ENCODE measurements at places on chromosomes 12 and 14.

GRCh38 chr14:92651106-92651757 lies 97.2 kb downstream of the LGMN start:
- no peak for DNase-seq

DNA sequence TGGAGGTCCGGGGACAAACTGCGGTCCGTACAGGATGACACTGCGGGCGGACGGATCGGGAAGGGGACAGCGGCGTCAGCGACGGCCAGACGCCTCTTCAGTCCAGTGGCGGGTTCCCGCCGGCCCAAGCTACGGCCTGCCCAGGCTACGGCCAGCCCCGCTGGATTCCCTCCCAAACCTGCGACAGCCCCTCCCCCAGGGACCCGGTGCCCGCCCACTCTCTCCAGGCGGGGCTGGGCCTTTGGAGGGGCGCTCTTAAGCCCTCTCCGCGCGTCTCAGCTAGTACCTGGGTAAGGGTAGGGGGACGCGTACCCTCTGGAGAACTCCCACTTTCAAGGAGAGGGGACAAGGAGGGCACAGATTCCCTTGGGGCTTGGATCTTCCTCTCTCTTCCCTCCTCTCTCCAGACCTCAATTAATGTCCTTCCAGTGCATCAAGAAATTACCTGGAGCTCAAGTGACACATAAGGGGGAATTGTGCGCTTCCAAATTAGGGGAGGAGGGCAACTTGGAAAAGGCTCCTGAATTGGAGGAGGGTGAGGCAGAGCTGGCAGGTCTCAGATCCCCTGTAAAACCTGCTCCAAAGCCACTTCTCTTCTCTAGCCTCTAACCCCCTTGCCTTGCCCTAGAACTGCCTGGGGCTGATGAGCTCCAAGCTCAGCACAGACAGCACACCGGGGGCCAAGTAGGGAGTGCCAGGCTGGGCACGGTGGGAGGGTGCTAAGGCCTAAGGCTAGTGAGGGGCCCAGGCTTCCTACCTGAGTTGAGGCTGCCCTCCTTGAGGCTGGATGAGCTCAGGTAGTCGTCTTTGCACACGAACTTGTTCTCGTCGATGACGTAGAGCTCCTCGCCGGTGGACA lies 3.1 kb downstream of the LHX5 start:
- DNase-seq, result no peak

DNA sequence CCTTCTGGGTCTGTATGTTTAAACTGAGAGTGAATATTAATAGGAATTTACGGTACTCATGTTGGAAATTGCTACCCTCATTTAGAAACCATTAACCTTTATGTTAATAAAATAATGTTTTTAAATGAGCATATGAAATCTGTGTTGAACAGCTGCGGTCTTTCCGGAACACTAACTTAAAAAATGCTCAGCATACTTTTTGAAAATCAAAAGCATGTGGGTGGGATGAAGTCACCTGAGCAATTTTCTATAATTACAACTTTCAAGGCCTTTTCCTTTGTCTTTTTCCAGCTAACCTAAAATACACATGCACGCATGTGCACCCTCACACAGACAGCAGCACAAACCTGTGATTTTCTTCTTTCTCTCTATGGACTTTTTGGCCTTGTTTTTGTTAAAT lies 39.8 kb downstream of the BORCS5 start:
- no peak for DNase-seq

GRCh38 chr12:23484238-23484637 lies 465.2 kb downstream of the SOX5 start:
- DNase-seq, result no peak

Data from brain pericyte (primary cell).